HCT116 (cell line): ENCODE measurements at places on chromosomes 6 and 20. TPM values are rescaled to one million over a fixed set of nuclear protein-coding genes. Genes with fewer than 3 reads are reported as not detected.
A peak's percentile ranks its signal among the peaks of the same experiment; 100 is the strongest.

The TREML2 gene
- total RNA-seq = not detected

GRCh38 chr6:160462116-160462515, 113.9 kb downstream of the SLC22A3 start:
- no peaks in the 10 kb centered on the region for H3K36me3 ChIP-seq
- no peaks in the 10 kb centered on the region for H3K4me1 ChIP-seq
- no peak overlapping the region for H3K4me3 ChIP-seq
- no peak for DNase-seq
- H3K27me3 ChIP-seq = no peaks in the 10 kb centered on the region
- H3K27ac ChIP-seq = no peak overlapping the region

DNA sequence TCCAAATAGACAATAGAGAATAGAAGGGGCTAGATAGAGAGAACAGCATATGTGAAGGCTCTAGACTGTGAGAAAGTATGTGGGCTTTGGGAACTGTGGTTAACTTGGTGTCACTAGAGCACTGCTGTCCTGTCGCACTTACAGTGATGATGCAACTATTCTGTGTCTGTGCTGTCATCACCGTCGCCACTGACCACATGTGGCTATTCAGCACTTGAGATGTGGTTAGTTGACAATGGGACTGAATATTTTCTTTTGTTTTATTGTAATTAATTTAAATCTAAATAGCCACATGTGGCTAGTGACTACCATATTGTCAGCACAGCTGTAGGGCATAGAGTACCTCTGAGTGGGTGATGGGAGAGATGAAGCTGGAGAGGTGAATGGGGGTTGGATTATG, 39.0 kb upstream of the IFNGR1 start:
- H3K27me3 ChIP-seq = no peaks in the 10 kb centered on the region
- H3K27ac ChIP-seq = no peak overlapping the region
- H3K4me3 ChIP-seq = no peak overlapping the region
- no peak for DNase-seq

The COL11A2 gene
- total RNA-seq = 7.6 TPM

- no peak for DNase-seq
- peaks cover 2% of the 10 kb centered on the region; the same call in 1 of the 2 replicates for H3K36me3 ChIP-seq
- H3K4me1 ChIP-seq = no peaks in the 10 kb centered on the region
- no peak overlapping the region for H3K4me3 ChIP-seq
Observed at GRCh38 chr6:10771371-10771894, 23.8 kb downstream of the TMEM14B start.

The PAK5 gene
- total RNA-seq = not detected

DNA sequence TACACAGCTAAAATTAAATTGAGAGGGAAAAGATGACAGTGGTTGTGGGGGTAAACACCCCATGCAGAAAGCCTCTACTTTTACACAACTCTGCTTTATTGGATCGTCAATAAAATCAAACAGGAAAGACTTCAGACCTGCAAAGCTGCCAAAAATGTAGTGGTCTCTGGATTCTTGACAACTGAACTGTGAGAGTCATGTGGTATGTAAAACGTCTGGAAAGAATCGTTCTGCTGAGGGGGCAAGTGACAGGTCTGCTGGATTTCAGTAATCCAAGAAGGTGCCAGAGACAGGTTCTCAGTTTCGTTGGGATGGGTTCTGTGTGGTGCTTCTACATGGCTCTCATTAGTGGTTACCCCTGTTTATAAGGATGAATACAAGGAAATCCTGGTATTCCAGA, 63.3 kb downstream of the TSPYL4 start:
- no peaks in the 10 kb centered on the region for H3K4me1 ChIP-seq
- H3K27ac ChIP-seq = no peak overlapping the region
- no peaks in the 10 kb centered on the region for H3K27me3 ChIP-seq
- no peaks in the 10 kb centered on the region for H3K36me3 ChIP-seq
- H3K4me3 ChIP-seq = no peak overlapping the region
- no peak for DNase-seq

DNA sequence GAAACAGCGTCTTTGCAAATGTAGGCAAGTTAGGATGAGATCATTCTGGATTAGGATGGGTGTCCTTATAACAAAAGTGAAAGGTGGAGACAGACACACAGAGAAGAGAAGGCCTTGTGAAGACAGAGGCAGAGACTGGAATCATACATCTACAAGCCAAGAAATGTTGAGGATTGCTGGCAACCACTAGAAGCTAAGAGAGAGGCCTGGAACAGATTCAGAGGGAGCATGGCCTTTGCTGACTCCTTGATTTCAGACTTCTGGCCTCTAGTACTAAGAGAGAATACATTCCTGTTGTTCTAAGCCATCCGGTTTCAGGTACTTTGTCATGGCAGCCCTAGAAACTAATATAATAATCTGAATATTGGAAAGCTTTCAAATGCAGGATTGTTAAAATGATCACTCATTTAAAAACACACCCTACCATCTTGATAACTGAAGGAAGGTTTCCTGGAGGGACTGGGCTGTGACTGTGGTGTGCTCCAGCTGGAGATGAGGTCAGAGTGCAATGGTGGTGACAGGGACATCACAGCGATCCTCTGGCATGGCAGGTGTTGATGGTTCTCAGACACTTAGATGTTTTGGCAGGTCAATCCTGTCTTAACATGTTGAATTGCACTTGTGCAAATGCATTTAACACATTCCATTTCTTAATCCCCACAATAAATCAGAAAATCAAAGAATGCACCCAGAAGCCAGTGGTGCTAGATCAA, 25.1 kb downstream of the CD83 start:
- H3K27me3 ChIP-seq = no peaks in the 10 kb centered on the region
- H3K36me3 ChIP-seq = no peaks in the 10 kb centered on the region
- H3K4me3 ChIP-seq = no peak overlapping the region
- DNase-seq = no peak

- H3K4me1 ChIP-seq = no peaks in the 10 kb centered on the region
- H3K27me3 ChIP-seq = no peaks in the 10 kb centered on the region
- peak; percentile 64 for DNase-seq
- no peak overlapping the region for H3K27ac ChIP-seq
- no peaks in the 10 kb centered on the region for H3K36me3 ChIP-seq
Observed at GRCh38 chr6:116536216-116536621, 9.3 kb downstream of the TRAPPC3L start.

DNA sequence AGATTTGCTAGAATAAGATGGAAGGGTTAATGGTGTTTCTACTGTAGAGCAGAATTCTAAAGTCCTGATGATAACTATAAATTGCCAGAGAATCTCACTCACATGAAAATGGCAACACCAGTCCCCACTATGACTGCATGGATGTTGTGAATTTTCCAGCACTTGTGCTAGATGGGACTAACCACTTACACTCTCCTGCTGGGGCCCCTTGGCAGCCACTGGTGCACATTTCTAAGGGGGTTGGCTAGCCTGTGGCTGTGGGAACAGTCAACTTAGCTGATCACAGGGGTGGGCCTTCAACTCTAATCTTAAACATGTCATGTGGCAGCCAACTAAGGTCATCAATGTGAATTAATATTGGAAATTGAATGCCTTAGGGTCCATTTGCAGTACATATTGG, 271.2 kb downstream of the PHACTR1 start:
- no peak for DNase-seq
- no peaks in the 10 kb centered on the region for H3K36me3 ChIP-seq
- H3K27me3 ChIP-seq = peaks cover 20% of the 10 kb centered on the region
- H3K4me1 ChIP-seq = no peaks in the 10 kb centered on the region
- H3K4me3 ChIP-seq = no peak overlapping the region
- no peak overlapping the region for H3K27ac ChIP-seq
